Stimulated activated CD8-positive, alpha-beta memory T cell treated with anti-CD3 and anti-CD28 coated beads, Interleukin-4, amount 100 ng/mL, for 4 hours (primary cell): ENCODE measurements at places on chromosomes 2 and 18.

DNA sequence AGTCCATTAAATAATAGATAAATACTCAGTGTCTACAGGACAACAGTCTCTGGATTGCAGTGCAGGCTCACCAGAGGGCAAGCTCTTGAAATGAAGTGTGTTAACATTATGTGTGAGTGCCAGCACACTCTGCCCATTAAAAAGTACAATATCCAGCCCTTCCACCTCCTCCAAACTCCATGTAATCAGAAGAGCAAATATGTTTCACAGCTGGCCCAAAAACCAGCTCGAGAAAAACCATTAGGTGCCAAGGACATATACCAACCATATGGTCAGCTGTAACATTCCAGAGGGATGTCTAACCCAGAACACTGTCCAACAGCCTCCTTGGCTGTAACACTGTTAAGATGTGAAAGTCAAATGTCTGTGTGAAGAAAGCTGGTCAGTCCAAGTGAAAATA is 112.2 kb downstream of the ZNF385B start:
- DNase-seq = no peak

DNA sequence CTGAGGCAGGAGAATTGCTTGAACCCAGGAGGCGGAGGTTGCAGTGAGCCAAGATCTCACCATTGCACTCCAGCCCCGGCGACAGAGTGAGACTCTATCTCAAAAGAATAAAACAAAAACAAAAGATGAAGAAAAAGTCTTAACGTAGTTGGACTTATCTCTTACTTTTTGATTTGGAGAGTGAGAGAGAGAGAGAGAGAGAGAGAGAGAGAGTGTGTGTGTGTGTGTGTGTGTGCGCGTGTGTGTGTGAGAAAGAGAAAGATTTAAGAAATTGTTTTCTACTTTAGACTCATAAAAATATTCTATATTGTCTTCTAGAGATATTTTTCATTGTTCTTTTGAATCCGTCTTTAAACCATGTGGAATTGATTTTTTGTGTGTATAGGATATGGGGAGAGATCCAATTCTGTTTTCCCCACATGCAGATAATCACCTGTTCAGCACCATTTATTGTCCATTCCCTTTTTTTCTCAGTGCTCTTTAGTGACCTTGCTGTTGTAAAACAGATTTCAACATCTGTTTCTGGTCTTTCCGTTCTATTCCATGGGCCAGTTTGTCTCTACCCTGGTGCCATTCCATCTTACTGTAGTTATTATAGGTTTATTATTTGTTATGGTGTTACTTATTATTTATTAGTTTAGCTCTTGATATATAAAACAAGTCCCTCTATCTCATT is 53.5 kb downstream of the KCMF1 start:
- no peak for DNase-seq

GRCh38 chr2:30627151-30627550 is 180.1 kb downstream of the CAPN13 start:
- DNase-seq = no peak

- no peak for DNase-seq
These were observed 238.9 kb downstream of the CDH20 start for GRCh38 chr18:61572084-61572655.

DNA sequence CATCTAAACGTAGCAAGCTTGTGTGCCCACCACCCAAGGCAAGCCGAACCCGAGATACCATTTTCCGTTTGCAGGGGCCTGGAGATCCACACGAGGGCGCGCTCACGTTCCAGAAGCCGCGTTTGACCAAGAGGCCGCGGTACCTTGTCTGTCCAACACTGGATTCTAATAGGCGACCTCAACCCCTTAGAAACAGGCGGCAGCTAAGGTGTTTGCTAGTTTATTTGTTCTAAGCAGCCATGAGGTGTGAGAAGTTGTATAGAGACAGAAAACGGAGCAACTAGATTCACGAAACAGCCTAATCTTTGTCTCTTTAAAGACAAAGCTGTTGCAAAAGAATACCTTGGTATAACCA is 4.2 kb downstream of the HOXD11 start:
- DNase-seq = no peak

DNA sequence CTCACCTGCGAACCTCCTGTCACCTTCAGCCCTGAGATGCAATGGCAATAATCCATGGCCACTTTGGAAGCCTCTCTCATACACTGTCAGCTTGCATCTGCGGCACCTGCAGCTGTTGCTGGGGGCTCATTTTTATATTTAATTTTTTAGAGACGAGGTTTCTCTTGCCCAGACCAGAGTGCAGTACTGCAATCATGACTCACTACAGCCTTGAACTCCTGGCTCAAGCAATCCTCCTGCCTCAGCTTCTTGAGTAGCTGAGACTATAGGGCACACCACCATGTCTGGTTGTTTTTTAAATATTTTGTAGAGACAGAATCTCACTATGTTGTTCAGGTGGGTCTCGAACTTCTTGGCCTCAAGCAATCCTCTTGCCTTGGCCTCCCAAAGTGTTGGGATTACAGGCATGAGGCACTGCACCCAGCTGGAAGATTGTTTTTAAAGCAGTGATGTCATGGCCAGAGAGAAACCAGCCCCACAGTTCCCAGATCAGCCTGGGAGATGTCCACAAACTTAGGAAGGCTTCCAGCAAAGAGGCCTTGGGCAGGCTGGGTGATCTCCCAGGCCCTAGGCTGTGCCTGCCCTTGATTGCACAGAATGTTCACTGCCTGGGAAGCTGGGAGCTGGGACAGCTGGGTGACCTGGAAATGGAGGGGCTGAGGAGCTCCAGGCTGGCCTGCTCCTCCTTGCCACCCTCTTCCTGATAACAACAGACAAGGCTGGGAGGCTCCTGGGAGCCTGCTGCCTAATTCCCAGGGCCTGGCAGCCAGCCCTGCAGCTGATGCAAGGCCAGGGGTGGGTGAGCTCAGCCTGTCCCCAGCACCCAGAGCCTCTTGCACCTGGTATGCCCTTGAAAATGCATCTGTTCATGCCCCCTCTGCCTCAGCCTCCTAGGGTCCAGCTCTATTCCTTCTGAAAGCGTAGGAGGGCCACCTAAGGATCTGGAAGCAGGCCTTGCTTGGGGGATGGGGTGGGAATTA is 27.1 kb downstream of the SH2D6 start:
- no peak for DNase-seq

DNA sequence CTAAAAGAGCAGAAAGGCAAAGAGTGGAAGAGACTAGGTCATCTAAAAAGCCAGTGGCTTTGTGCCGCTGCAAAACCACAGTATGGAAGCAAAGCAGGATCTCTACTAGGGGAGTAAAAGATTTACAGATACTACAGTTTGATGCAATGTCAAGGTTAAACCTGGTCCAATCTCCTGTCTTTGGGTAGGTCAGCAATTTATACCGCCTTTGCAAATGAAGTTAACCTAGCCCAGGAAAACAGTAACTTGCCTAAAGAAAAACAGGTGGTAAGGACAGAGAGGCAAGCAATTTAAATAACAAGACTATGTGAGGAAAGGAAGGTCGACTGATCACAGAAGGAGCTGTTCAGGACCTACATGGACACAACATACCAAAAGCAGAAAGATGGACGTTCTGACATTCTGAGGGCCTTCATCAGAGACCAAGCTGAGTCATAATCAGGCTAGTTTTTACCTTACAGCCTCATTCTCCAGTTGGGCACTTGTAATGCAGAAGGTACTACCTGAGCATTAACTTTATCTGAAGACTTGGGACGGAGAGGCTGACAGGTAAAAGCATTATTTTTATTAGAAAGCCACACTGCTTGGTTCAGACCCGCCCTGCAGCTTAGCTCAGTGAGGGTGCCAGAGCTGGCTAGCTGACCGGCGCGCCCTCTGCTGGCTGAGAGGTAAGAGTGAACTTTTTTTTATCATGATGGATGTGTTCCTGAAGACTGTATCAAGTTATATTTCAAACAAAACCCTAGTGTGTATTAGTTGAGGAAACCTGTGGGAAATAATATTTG is 15.9 kb downstream of the CDKL4 start:
- DNase-seq = peak; percentile 67

GRCh38 chr2:183740241-183740640 is 616.0 kb downstream of the NUP35 start:
- DNase-seq = no peak

DNA sequence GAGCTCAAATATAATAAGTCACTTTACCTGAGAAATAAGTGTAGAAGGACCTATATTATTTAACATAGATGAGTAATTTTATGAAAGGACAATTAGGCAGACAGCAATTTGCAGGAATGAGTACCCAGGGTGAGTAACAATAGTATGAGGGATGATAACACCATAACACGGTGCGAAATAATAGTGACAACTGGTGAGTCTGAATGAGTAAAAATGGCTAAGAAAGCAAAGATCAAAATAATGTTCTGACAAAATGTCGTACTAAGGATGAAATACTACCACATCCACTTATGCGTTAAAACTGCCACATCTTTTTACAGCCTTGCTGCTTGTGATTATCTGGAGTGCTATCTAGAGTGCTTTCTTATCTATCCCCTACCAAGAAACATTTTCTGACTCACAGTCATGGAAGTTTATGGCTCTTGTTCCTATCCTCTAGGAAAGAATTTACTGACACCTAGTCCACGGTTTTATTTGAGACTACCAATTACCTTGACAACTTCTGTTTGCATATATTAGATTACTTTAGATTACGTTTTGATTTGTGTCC is 929.7 kb downstream of the LRP1B start:
- DNase-seq = no peak

GRCh38 chr2:183614799-183615435 is 490.7 kb downstream of the NUP35 start:
- no peak for DNase-seq

DNA sequence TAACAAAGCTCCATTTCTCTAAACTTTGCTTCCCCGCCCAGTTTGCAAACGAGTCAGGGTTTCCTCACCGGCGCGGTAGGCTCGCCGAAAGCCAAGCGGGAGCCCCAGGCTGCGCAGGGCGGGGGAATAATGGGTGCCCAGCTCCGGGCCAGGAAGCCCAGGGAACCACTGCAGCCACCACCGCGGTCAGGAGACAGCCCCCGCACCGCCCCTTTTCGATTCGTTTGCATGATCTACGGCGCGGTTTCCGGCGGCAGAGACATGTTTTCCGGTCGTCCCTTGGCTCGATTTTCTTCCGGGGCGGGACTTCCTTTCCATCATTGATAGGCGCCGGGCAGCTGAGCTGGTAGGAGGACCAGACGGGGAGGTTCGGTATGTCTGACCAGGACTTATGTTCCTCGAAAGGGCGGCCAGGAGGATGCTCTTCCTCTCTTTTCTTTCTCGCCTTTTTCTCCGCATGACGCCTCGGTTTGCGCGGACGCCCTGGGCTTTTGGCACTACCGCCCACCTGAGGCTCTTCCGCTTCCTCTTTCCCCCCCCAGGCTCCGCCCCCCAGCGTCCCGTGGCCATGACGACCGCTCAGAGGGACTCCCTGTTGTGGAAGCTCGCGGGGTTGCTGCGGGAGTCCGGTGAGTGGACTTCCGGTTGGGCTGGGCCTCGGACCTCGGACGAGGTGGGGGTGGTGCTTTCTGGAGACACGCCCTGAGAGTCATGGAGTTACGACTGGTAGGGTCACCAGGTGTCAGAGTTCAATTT is at the start of gene STK11IP:
Gene STK11IP, plus strand, starts transcription at position 306 of the 756 bp plus-strand sequence. Its CDS starts 263 bp downstream, at position 569.
- peak; percentile 87 for DNase-seq

GRCh38 chr2:222307143-222307756 is 8.5 kb upstream of the PAX3 start:
- no peak for DNase-seq
